ENCODE measurements at places on chromosomes 7 and 10. TPM values are rescaled to one million over a fixed set of nuclear protein-coding genes. Genes with fewer than 3 reads are reported as not detected.

KLF6 gene
- 205 TPM for total RNA-seq

ZNF487 gene
- total RNA-seq: 2.7 TPM

INMT gene
- 0.05 TPM for total RNA-seq

FOXI2 gene
- not detected for total RNA-seq

TBRG4 gene
- total RNA-seq: 55.1 TPM

TMEM196 gene
- total RNA-seq: not detected

PARD3 gene
- total RNA-seq: 54.7 TPM

DNA sequence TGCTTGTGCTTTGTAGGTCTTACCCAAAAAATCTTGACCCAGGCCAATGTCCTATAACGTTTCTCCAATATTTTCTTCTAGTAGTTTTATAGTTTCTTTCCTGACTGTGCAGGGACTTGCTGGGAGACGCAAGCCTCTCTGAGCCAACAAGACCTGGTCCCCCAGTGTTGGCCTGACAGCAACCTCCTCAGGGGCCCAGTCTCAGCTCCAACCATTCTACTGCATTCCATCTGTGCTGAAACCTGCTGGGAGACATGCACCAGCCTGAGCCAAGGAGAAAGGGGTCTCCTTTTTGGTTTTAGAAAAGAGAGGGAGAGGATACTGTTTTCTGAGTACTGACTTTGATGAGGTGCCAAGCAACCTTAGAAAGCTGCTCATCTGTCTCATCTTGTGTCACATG lies 251.4 kb downstream of the PRKG1 start:
- no peak for DNase-seq

DNA sequence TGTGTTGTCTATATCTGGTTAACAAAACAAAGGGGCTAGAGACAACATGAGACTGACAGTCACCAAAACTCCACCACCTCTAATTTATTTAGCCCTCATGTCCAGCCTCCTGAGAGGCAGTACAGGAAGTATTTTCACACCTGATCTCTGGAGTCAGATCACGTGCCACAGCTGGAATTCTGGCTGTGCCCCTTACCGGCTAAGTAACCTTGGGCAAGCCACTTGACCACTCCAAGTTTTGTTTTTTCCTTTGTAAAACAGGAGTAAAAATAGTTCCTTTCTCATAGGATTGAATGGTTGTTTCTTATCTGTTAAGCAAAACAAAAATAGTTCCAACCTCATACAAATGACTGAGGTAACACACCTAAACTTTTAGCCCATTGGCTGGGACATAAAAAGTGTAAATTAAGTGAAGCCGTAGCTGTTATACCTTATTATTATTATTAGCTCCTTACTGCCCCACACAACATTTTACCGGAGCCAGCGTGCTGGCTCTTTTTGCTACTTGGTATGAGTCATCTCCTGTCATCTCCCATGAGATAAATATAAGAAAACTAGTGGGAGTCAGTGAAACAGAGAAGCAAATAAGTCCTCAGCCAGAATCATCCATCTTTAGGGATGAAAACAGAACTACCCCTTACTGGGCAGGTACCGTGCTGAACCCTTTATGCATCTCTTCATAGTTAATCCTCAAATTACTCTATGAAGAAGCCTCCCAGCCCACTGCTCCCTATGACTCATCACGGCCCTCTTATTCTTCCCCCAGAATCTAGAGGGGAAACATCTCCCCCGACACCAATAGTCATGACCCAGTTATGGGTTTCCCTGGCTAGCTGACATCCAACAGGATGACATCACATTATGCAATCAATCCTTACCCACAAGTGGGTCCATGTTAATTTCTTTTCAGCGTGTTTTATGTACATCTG lies 44.9 kb downstream of the PPP1R3C start:
- DNase-seq: peak; percentile 56

DNA sequence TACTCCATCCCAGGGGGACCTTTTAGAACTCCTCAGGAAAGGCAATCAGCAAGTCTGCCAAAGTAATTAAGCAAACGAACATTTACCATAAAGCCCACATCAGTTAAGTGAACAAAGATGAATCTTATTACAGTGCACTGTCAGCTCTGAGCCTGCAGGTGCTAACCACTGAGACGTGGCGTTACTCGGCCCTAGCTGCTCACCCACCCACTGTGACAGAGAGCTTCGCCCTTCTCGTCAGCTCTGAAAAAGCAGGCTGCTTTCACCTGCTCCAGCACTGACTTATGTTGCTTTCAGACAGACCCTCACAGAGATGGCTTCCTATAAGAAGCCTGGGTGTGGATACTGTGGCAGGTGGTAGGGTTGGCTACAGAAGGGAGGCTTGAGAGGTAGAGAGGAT lies 57.7 kb upstream of the KCNIP2 start:
- no peak for DNase-seq

DNA sequence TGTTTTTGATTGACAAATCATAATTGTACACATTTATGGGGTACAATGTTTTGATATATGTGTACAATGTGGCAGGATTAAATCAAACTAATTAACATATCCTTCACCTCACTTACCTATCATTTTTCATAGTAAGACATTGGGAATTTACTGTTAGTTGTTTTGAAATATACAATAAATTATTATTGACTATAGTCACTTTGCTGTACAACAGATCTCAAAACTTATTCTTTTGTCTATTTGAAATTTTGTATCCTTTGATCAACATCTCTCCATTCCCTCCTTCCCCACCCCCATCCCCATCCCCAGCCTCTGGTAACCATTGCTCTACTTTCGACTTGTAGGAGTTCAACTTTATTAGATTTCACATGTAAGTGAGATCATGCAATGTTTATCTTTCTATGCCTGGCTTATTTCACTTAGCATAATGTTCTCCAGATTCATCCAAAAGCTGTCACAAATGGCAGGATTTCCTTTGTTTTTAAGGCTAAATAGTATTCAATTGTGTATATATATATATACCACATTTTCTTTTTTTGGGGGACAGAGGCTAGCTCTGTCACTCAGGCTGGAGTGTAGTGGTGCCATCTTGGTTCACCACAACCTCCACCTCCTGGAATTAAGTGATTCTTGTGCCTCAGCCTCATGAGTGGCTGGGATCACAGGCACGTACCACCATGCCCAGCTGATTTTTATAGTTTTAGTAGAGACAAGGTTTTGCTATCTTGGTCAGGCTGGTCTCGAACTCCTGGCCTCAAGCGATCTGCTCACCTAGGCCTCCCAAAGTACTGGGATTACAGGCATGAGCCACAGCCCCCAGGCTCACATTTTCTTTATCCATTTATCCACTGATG lies 23.3 kb upstream of the SLC26A5 start:
- no peak for DNase-seq

DNA sequence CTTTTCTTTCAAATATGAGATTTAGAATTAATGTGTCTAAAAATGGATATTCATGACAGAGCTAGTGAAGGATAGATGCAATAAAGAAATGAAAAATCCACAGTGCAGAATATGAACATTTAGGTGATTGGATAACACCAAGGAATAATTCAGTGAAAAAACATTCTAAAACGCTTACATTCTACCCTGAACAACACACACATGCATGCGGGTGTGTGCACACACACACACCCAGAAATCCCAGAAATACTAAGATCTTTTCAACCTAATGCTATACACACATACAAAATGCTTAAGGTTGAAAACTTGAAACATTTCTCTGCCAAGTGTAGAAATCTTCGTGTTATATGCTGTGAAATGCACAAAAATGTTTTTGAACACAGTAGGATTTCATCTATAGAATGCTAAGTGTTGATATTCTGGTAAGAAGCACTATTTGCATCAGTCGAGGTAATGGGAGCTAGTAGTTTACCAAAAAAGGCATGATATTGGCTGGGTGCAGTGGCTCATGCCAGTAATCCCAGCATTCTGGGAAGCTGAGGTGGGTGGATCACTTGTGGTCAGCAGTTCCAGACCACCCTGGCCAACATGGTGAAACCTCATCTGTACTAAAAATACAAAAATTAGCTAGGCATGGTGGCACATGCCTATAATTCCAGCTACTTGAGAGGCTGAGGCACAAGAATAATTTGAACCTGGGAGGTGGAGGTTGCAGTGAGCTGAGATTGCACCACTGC lies 600.6 kb downstream of the PHTF2 start:
- no peak for DNase-seq

DNA sequence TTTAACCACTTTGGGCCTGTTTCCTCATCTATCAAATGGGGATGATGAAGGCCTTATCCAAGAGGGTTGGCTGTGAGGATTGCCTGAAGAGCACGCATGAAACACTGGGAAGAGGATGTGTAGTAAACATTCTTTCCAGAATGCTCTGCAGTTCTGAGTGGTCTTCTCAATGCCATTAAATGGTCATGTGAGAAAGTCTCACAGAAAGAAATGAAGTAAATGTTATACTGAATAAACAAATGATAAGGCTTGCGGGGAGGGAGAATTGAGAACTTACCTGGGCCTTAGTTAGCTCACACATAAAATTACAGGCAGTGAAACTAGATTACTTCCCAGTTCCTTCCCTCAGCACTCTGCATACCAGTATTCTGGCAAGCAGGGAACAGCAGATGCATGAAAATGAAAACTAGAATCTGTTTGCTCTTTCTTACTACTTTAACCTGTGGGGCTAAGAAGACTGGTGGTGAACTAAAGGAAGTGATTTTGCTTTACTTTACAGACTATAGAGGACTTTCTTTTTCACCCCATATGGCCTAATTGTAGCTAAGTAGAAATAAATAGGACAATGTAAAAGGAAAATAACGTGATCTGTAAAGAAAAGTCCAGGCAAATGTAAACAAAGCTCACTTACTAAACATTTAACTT lies 135.3 kb upstream of the CCDC6 start:
- no peak for DNase-seq

GRCh38 chr10:52563360-52563759 lies 209.2 kb downstream of the MBL2 start:
- no peak for DNase-seq

GRCh38 chr10:96089116-96089515 lies 41.0 kb upstream of the ZNF518A start:
- DNase-seq: peak; percentile 3

DNA sequence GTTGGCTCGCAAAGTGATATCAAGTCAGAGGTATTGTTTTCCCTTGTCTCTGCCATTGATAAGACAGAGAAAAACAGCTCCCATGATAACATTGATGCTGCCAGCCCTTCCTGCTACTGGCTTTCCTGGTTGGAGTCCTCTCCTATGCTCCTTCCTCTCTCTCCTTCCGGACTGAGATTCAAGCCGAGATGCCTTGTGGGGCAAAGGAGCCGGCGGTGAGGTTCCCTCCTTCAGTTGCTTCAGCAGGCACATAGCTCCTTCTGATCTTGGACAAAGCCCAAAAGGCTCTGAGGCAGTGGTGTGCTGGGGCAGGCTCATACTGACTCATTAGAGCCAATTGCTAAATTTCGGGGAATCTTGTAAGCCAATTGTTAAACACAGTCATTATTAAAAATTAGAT lies 8.8 kb upstream of the ZCCHC24 start:
- DNase-seq: no peak

DNA sequence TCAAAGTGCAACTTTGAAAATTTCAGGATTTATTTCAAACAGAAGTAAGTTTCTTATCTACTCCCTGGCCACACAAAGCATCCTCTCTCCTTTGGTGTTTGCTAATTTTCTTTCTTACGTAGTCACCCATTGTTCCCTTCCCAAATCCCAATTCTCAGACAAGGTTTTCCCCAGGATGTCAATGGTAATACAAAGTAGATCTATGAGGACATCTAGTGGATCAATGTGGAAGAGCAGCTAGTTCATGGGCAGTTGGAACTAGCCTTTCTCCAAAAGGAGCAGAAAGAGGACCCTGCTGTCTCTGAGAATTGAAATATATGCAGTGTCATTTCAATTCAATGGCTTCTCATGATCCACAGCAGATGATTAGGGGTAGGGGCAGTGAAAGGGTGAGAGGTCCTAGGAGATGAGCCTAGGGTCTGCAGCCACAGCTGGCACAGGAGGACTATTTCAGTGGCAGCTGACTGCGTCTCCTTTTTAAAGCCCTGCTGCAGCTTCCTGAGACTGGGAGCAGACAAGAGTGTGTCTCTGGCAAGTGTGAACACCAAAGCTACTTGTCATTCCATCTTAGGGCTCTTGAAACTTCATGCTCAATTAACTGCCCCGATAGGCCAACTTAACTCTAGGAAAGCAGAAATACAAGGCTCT lies 632.6 kb downstream of the KCNMA1 start:
- peak; percentile 60 for DNase-seq

- no peak for DNase-seq
Measured at GRCh38 chr7:140004672-140005071, 58.1 kb downstream of the PARP12 start.

GRCh38 chr7:149664666-149665065 lies 108.7 kb downstream of the ZNF467 start:
- no peak for DNase-seq

DNA sequence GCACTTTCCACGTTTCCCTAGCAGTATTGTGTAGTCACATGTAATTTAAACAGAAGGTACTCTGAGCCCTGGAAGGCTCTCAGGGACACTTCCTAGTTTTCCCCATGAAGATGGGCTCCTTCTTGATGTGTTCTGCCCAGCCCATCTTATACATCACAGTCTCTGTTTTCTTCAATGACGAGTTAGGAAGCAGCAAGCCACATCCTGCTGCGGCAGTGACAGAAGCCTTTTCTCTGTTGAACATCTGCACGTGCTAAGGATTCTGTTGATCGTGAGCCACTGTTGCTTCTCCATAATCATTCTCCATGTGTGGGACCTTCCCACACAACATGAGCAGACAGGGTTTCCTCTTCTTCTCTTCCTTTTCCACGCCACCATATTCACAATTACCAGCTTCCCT lies 298.0 kb upstream of the IMMP2L start:
- no peak for DNase-seq

GRCh38 chr7:149199234-149199995 lies 4.1 kb downstream of the ZNF282 start:
- peak; percentile 56 for DNase-seq

DNA sequence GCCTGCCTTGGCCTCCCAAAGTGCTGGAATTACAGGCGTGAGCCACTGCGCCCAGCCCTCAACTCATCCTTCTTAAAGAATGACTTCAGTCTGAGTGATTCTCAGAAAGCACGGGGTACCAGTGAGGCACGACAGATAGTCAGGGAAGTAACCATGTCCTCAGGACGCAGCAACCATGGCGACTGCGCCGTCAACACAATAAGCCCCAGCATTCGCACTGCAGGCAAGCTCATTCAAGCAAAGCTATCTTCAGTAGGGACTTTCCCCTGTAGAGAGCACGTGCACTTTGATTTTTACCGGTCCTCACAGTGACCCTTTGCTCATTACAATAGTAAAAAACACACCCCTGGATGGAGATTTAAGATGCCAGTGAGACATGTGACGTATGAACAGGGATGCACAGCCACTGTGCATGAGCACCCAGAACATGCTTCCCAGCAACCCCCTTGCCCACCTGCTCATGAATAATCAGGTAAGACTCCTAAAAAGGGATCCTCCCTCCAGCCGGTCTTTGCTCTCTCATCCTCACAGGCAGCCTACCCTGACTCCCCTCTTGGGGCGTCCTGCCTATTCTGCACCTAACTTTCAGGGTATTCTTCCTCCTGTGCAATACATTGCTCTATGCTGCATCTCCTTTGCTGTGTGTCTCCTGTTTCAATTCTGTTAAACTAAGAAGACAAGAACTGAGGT lies 9.1 kb downstream of the WDR86 start:
- no peak for DNase-seq

- DNase-seq: no peak
Measured at GRCh38 chr7:2120251-2120660, 112.5 kb downstream of the MAD1L1 start.

- DNase-seq: no peak
Measured at GRCh38 chr10:29322918-29323317, 34.0 kb downstream of the LYZL1 start.
